ENCODE measurements at places on chromosomes 11 and 22.

DNA sequence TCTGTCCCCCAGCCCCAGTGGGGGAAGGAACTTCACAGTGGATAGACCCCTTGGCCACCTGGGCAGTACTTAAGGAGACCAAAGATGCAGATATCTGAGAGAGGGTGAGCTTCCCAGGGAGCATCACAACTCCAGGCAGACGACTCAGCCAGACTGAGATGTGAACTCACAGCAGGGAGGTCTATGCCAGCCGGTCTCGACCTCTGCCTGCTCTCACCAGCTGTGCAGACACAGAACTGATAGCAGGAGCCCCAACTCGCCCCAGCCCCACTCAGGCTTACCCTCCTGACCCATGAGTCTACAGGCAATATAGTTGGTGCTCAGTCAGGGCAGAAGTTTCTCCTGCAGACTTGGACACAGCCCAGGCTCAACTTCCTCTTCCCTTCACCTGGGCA is 29.7 kb upstream of the ACCSL start:
- DNase-seq = no peak

DNA sequence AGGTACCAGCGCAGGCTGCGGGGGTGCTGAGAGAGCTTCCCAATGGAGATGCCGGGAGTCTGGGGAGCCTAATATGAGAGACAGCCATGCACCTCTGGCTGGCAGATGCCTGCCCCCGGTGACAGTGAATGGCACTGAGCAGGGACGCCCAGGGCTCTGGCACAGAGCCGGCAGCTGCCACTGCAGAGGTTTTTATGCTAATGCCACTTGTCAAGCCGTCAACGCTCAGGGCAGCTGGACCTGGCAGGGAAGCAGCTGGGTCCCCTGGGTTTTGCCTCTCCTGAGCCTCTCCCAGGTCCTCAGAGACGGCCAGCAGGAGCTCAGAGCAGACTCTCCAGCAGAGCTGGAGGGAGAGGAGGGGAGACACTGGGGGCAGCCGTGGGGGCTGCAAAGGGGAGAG is 573.6 kb downstream of the BUD13 start:
- DNase-seq = no peak

DNA sequence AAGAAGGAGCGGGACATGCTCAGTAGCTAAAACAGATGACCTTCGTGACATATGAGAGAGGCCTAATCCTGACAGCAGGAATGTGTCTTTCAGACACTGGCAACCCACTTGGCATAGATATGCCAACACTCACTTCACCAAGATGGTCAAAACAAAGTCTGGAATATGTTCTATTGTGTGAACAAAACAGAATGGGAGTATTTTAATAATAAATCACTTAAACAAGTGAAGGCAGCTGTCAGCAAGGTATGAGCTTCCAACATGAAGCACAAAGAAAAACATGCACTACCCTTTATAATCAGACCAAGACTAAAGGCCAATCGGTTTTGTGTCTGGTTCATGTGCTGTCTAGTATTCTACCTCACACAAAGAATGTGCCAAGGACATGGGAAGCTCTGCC is 23.1 kb downstream of the CCDC34 start:
- no peak for DNase-seq

DNA sequence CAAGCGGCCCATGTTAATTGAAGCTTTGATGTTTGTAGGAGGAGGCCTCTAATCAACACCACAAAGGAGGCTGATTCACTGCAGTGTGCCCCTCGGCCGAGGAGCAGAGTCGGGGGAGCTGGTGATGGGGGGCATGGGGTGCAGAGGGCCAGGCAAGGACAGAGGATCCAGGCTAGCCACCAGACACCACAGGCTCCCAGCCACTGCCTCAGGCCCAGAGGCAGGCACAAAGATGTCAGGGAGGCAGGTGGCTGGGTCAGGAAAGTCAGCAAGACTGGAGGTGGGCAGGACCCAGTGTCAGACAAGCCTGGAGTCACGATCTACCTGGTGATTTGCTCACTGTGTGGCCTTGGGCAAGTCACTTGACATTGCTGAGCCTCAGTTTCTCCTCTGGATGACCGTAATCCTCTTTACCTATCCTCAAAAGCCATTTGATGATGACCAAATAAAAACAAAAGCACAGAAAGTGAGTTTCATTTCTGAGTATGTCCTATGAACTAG is 121.0 kb downstream of the BUD13 start:
- DNase-seq = no peak

DNA sequence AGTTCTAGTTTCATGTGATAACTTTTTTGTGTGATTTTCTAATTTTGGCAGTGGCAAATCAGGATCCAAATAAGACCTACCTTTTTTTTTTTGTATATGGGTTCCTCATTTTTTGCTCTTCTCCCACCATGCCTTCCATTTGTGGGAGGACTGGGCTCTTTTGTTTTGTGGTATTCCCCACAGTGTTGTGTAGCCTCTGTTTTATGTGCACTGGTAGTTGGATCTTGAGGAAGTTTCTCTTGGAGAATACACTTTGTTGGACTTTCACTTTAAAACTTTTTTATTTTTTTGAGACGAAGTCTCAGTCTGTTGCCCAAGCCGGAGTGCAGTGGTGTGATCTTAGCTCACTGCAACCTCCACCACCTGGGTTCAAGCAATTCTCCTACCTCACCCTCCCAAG is 39.7 kb downstream of the PPP6R3 start:
- no peak for DNase-seq

GRCh38 chr11:12007769-12008737 is at the start of gene DKK3:
Gene DKK3 (minus strand): TSS chr11:12008626. CDS start chr11:12008582, 44 bp downstream.
- peak; percentile 8 for DNase-seq

GRCh38 chr11:92413757-92414513 is 189.3 kb downstream of the FAT3 start:
- DNase-seq = no peak

GRCh38 chr11:121870206-121871045 is 245.6 kb downstream of the BLID start:
- no peak for DNase-seq

DNA sequence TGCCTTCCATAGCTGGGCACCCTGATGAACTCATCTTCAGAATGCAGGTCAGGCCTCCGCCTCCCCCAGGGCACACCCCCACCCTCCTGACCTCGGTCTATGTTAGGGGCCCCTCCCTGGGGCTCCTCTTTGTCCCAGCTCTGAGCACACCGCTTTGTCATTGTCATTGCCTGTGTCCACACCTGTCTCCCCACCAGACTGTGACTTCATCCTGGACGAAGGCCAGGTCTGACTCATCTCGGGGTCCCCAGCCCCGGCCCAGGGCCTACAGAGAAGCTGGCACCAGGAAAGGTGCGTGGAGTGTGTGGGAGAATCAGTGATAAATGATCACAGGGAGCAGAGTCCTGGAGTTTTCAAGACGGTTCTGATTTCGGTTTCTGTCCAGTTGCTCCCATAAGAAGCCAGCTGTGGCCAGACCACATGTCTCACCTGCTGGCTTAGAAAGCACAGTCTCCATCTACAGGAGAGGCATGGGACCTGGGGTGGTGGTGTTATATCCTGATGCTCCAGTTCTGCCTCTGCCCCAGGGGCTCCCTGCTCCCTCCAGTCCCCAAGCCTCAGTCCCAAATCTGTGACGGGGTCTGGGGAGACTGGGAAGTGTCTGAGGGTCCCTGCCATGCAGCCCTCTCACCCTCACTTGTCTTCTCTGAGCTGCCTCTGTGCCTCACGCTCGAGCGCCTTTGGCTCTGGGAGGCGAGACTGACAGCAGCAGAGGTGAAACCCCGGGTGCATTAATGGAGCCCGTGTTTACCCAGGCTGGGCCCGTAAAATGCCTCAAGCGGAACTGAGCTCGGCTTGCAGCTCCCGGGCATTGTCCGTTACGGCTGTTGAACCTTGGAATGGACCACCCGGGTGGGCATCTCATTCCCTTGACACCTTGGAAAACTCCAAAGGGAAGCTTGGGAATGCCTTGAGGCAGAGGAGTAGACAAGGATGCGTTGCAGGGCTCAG is 85.5 kb upstream of the WNT11 start:
- DNase-seq = no peak

Data from CD4-positive, alpha-beta T cell treated with Interleukin-17A for 4 hours (primary cell).